ENCODE measurements at places on chromosomes 6 and 20.
A peak's percentile ranks its signal among the peaks of the same experiment; 100 is the strongest.

DNA sequence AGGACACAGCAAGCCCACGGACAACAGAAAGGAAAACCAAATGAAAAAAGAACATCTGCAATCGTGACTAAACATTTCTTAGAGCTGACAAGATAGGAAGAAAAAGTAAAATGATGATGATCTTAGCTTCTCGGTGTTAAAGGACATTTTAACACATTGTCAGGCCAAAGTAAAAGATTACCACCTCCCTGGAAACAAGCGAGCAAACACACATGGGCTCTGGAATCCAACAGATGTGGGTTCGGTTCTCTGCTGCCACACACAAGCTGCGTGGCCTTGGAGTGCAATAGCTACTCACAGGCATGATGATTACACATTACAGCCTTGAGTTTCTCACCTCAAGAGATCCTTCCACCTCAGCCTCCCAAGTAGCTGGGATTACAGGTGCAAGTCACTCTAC, 7.5 kb upstream of the AAR2 start:
- no peak for DNase-seq

DNA sequence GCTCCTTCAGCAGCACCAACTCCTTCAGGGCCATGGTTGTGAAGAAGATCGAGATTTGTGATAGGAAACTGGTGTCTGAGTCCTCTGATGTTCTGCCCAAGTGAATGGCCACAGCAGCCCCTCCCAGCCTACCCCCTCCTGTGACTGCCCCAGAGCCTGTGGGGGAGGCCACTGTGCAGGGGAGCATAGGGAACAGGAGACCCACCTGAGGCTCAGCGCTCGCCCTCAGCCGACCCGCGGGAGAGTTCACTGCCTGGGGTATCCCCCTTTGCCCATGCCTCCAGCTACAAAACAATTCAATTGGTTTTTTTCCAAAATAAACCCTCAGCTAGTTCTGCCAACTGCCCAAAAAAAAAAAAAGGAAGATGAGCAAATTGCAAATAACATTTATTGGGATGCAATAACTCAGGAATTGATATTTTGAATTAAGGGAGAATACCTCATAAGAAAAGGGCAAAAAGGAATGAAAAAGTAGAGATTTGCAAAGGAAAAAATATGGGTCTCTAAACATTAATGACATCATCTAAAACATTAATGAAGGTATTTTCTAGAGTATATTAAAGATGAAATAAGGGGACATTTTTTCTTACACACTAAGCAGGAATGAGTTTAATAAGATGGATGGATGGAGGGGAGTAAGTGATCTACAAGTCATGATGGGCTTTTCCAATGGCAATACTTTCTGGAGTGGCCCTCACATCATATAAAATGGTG, 46.1 kb downstream of the KIAA0319 start:
- DNase-seq, result no peak

GRCh38 chr6:34154668-34155447, 9.0 kb upstream of the GRM4 start:
- peak; percentile 64 for DNase-seq

- DNase-seq, result no peak
Observed at GRCh38 chr20:5113615-5113986, 6.2 kb downstream of the PCNA start.

DNA sequence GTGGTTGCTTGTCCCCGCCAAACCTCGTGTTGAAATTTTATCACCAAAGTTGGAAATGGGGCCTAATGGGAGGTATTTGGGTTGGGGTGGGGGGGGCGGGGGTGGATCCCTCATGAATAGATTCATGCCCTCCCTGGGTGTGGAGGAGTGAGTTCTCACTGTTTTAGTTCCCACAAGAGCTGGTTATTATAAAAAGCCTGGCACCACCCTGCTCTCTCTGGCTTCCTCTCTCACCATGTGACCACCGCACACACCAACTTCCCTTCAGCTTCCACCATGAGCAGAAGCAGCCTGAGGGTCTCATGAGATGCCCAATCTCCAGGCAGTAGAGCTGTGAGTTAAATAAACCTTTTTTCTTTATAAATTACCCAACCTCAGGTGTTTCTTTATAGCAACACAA, 111.3 kb downstream of the PRDM1 start:
- DNase-seq, result peak; percentile 31

DNA sequence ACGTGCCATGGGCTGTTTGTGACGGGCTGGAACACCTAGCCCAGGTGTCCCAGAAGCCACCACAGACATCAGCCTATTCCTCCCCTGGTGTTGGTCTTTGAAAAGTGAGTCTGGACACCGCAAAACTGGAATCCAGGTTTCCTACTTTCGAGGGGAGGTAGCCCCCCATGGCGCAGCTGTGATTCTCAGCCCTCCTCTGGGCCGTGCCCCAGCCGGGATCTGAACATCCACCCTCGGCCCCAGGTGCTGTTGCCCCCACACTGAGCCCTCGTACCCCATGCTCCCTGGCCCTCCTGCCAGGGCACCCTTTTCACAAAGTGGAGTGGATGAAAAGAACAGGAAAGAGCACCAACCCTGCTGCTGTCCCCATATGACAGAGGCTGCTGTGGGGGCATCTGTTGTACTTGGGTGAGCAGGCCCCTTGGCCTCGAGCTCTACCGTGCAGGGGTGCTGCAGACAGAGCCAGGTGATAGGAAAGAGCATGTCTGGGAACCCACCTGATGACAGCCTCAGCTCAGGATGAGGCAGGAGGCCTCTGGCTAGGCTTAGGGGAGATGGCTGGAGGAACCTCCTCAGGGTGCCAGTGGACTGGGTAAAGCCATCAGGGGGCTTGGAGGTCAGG, 18.8 kb upstream of the MAS1L start:
- DNase-seq, result no peak
